Uterus (tissue), 4 donors: ENCODE measurements at places on chromosomes 6 and 20.

- peaks cover 12% of the 10 kb centered on the region for H3K27me3 ChIP-seq
- no peak overlapping the region for H3K4me3 ChIP-seq
- no peaks in the 10 kb centered on the region for H3K36me3 ChIP-seq
- DNase-seq = no peak
- H3K4me1 ChIP-seq = peaks cover 17% of the 10 kb centered on the region
Observed at GRCh38 chr6:88163616-88164015, 2.5 kb downstream of the CNR1 start.

DNA sequence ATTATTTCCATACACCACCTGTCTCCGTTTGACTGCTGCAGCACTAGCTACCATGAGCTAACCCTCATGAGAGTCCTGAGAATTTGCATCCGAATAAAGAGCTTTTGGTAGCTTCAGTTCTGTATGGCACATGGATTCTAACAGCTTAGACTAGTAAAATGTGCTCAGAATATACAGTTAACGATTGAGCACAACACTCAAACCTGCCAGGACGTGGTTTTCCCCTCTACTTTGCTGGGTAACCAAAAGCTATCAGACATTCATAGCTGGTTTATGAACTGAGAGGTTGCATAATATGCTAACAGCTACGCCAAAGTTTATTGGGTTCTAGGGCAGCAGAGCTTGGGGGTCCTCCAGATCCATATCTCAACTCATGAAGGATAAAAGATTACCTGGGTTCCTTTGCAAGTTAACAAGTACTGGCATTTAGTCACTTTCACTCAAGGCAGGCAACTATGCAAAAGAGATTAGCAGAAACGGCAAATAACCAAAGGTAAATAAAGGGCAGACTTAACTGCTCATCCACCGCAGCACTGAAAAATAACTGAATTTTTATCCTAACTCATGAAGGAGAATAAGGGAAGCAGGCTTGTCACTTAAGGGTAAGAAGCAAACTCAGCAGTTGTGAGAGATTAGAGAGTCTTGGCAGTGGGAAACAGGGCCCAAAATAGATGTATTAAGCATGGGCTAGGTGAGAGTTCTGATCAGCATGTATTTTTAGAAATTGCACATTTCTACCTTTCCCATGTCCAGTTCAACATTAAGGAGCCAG is 29.4 kb downstream of the NUDT3 start:
- H3K27me3 ChIP-seq = no peaks in the 10 kb centered on the region
- no peaks in the 10 kb centered on the region for H3K4me1 ChIP-seq
- no peak for DNase-seq
- H3K36me3 ChIP-seq = no peaks in the 10 kb centered on the region
- no peak overlapping the region for H3K27ac ChIP-seq

GRCh38 chr6:144762469-144762868 is 477.3 kb downstream of the UTRN start:
- H3K27ac ChIP-seq = no peak overlapping the region
- no peaks in the 10 kb centered on the region for H3K27me3 ChIP-seq
- no peak for DNase-seq
- no peaks in the 10 kb centered on the region for H3K36me3 ChIP-seq

GRCh38 chr6:109315341-109316110 is 66.7 kb downstream of the CD164 start:
- H3K27ac ChIP-seq = no peak overlapping the region
- H3K36me3 ChIP-seq = no peaks in the 10 kb centered on the region
- DNase-seq = no peak
- H3K4me3 ChIP-seq = no peak overlapping the region

- H3K27me3 ChIP-seq = no peaks in the 10 kb centered on the region
- no peaks in the 10 kb centered on the region for H3K36me3 ChIP-seq
- no peak overlapping the region for H3K27ac ChIP-seq
- no peak for DNase-seq
- H3K4me1 ChIP-seq = no peaks in the 10 kb centered on the region
Observed at GRCh38 chr6:125966569-125966968, 10.0 kb downstream of the HINT3 start.

- no peaks in the 10 kb centered on the region for H3K4me1 ChIP-seq
- no peaks in the 10 kb centered on the region for H3K36me3 ChIP-seq
- H3K27me3 ChIP-seq = no peaks in the 10 kb centered on the region
- DNase-seq = no peak
- H3K4me3 ChIP-seq = no peak overlapping the region
Observed at GRCh38 chr20:33894798-33895197, 83.7 kb downstream of the CHMP4B start.

DNA sequence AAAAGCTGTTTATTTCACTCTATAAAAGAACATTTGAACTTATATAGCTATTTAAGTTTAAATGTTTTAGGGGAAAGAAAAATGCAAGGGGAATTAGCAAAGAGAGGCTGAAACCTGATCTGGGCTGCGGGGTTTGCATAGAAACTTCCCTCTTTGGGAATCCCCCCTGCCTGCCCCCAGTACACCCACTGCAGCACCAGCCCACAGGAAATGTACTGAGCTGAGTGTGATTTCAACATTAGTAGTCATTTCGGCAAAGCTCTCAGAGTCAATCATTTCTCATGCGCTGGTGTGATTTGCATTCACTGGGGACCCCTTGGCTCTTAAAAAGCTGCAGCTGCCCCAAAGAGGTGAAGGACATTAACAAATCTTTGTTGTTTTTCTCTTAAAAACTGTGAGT is 859.4 kb downstream of the MAFB start:
- H3K4me1 ChIP-seq = no peaks in the 10 kb centered on the region
- no peak for DNase-seq
- H3K4me3 ChIP-seq = no peak overlapping the region
- no peaks in the 10 kb centered on the region for H3K27me3 ChIP-seq
- H3K36me3 ChIP-seq = no peaks in the 10 kb centered on the region

DNA sequence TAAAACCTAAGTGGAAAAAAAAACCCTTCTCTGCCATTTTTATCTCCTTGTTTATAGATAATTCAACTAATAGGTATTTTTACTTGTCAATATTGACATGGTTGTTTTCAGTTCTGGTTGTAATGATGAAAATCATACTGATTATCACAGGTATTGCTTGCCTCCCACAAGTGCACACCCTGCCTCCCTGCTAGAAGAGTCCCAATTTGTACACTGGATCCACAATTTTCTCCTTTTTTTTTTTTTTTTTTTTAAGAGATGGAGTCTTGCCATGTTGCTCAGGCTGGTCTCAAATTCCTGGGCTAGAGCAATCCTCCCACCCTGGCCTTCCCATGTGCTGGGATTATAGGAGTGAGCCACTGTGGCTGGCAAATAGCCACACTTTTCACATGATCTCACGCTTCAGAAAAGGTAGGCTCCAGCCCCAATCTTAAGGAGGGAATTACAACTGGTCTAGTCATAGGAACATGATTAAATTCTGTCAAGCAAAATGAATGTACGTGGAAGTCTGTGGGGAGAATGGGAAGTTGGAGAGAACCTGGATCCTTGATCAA is 12.3 kb downstream of the DYNLT2 start:
- H3K27ac ChIP-seq = no peak overlapping the region
- H3K4me3 ChIP-seq = no peak overlapping the region
- H3K36me3 ChIP-seq = no peaks in the 10 kb centered on the region
- no peaks in the 10 kb centered on the region for H3K27me3 ChIP-seq
- no peaks in the 10 kb centered on the region for H3K4me1 ChIP-seq
- no peak for DNase-seq

DNA sequence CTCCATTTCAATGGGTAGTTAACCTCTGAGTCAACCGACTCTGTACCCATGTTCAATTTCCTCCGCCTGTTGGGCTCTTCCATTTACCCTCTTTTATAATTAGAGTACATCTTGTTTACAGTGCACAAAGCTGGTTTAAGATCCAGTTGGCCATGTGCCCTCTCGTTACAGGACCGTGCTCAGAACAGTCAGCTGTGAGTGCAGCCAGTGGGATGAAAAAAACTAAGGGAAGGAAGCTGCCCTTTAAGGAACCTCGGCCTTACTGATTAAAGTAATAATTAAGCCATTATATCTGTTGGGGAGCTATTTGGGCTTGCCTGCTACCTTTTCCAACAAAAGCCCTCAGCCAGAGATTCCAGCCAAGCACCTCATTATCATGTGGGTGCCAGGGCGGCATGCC is 68.8 kb downstream of the TMEM170B start:
- H3K27ac ChIP-seq = no peak overlapping the region
- no peaks in the 10 kb centered on the region for H3K4me1 ChIP-seq
- no peaks in the 10 kb centered on the region for H3K36me3 ChIP-seq

- DNase-seq = no peak
- no peak overlapping the region for H3K27ac ChIP-seq
- no peaks in the 10 kb centered on the region for H3K27me3 ChIP-seq
- H3K4me3 ChIP-seq = no peak overlapping the region
- no peaks in the 10 kb centered on the region for H3K4me1 ChIP-seq
Observed at GRCh38 chr6:129632172-129632613, 77.8 kb downstream of the ARHGAP18 start.

DNA sequence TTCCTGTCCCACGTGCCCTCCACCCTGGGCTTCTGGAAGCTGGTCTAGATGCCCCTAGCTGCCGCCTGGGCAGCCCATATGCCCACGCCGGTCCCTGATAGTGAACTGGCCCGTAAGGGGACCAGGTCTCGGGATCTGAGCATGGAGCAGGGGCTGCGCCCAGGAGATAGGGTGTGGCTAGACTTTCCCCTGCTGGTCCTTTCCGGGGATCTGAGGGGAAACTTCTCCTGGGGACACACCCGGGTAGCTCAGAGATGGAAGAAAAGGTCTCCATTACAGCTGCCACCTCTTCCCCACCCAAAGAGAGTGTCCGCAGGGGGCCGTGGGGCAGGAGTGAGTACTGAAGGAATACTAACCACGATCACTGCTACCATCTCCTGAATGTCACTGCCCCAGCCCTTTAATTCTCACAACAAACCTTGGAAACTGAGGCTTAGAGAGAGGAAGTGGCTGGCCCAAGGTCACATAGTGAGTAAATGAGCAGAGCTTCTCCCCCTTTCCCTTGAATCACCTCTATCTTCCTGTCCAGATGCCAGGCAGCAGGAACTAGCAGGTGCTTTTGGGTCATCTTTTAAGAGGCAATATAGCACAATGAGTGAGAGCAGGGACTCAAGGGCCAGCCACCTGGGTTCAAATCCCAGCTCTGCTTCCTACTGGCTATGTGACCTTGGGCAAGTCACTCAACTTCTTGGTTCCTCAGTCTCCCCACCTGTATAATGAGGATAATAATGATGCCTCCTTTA is 11.8 kb upstream of the CCN5 start:
- no peaks in the 10 kb centered on the region for H3K27me3 ChIP-seq
- no peak for DNase-seq
- H3K4me3 ChIP-seq = no peak overlapping the region
- peaks cover 31% of the 10 kb centered on the region for H3K4me1 ChIP-seq
- no peaks in the 10 kb centered on the region for H3K36me3 ChIP-seq

DNA sequence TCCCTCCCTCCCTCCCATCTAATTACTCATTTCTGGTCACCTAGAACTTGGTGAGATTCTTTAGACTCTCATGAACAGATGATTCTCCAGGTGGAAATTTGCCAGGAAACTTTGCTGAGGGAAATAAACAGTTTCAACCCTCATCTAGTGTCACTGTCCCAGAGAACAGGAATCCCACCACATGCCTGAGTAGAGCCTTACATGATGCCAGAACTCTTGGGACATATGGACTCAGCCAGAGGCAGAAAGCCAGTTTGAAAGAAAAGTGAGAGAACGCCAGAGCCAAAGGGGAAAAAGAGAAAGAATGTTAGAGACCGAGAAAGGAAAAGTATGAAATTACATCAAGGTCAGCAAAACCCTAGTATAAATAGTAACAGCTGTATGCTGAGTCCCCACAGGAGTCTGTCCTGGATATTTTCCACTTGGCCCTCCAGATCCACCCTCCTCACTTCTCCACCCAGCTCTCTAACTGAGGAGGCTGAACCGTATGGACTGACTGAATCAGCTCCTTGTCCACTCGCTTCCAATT is 127.5 kb upstream of the COL21A1 start:
- no peaks in the 10 kb centered on the region for H3K36me3 ChIP-seq
- no peak overlapping the region for H3K4me3 ChIP-seq
- H3K27ac ChIP-seq = peak overlapping the region; percentile 96
- DNase-seq = peak; percentile 76
- H3K4me1 ChIP-seq = peaks cover 25% of the 10 kb centered on the region

GRCh38 chr6:50278663-50279062 is 228.9 kb upstream of the DEFB112 start:
- no peak overlapping the region for H3K27ac ChIP-seq
- H3K4me1 ChIP-seq = no peaks in the 10 kb centered on the region
- no peaks in the 10 kb centered on the region for H3K27me3 ChIP-seq
- no peak for DNase-seq
- no peak overlapping the region for H3K4me3 ChIP-seq
- H3K36me3 ChIP-seq = no peaks in the 10 kb centered on the region

DNA sequence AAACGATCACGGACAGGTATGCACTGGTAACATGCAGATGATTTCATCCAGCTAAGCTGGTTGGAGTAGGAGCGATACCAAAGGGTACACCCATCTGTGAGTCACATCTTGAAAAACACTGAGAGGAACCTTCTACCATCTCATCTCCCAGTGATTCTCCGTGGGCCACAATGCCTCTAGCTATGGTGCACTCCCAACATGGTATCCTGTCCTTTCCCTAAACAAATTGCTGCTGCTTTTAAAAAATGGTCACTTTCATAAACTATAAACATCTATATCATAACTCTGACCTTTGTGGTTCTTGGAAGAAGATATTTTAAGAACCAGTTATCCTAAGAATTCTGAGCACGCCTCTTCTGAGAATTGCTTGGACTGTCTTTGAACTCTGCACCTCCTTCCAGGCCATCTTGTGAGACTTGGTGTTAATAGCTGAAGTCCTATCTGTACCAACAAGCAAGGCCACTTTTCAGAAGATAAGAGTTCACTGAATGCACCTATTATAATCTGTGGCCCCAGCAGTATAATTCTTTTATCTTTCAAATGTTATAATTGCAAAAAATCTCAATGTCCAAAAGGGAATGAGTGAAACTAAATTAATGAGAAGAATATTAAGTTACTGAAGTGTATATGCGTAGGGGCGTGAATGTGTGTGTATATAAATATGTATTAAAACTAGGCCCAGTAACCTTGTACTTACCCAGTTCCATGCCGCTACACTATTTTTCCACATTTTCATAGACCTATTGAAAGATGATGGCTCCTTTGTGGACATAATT is 70.5 kb upstream of the TPD52L1 start:
- no peaks in the 10 kb centered on the region for H3K36me3 ChIP-seq
- no peak for DNase-seq
- no peak overlapping the region for H3K4me3 ChIP-seq
- H3K4me1 ChIP-seq = no peaks in the 10 kb centered on the region
- H3K27ac ChIP-seq = no peak overlapping the region
- H3K27me3 ChIP-seq = no peaks in the 10 kb centered on the region

DNA sequence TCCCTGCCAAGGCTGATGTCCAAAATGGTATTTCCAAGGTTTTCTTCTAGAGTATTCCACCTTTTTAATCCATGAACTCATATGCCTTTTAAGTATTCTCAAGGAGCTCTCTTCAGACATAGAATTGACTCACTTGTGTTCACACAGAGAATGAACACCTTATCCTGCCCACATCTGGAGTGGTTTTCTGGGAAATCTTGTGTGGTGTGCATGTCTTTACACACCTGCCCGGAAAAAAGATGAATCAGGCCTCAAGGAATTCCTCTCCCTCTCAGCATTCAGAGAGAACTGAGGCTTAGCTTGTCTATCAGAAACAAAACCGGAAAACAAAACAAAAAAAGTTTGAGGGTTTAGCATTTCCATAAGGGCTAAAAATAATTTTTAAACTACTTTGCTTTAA is 148.8 kb downstream of the TFAP2A start:
- H3K27me3 ChIP-seq = no peaks in the 10 kb centered on the region
- no peaks in the 10 kb centered on the region for H3K4me1 ChIP-seq
- no peak overlapping the region for H3K27ac ChIP-seq
- no peak overlapping the region for H3K4me3 ChIP-seq
- DNase-seq = no peak
